ENCODE measurements at places on chromosomes 3 and 15. TPM values are rescaled to one million over a fixed set of nuclear protein-coding genes. Genes with fewer than 3 reads are reported as not detected.

The CEMIP gene
- total RNA-seq: 2.7 TPM

The GOLGA6L10 gene
- under 0.01 TPM for total RNA-seq

The MED12L gene
- 0.17 TPM for total RNA-seq

The CD200 gene
- total RNA-seq: 5.0 TPM

The ITPKA gene
- total RNA-seq: 15.6 TPM

The SUCNR1 gene
- total RNA-seq: not detected

The SLC28A1 gene
- not detected for total RNA-seq

The FRMD5 gene
- total RNA-seq: 0.84 TPM

The GADL1 gene
- total RNA-seq: not detected

The CFAP100 gene
- total RNA-seq: not detected

The HTR3E gene
- not detected for total RNA-seq

The GPR62 gene
- total RNA-seq: 0.15 TPM

The ZNF35 gene
- 6.6 TPM for total RNA-seq

The KBTBD13 gene
- total RNA-seq: not detected

The ITGB5 gene
- total RNA-seq: 67.3 TPM

The SNX22 gene
- under 0.01 TPM for total RNA-seq

The ADAMTSL3 gene
- 1.0 TPM for total RNA-seq

The POLQ gene
- 4.7 TPM for total RNA-seq

The CILP gene
- total RNA-seq: under 0.01 TPM

The BTLA gene
- total RNA-seq: not detected
